MV-4-11 (cell line): ENCODE measurements at places on chromosomes 2 and 18.

DNA sequence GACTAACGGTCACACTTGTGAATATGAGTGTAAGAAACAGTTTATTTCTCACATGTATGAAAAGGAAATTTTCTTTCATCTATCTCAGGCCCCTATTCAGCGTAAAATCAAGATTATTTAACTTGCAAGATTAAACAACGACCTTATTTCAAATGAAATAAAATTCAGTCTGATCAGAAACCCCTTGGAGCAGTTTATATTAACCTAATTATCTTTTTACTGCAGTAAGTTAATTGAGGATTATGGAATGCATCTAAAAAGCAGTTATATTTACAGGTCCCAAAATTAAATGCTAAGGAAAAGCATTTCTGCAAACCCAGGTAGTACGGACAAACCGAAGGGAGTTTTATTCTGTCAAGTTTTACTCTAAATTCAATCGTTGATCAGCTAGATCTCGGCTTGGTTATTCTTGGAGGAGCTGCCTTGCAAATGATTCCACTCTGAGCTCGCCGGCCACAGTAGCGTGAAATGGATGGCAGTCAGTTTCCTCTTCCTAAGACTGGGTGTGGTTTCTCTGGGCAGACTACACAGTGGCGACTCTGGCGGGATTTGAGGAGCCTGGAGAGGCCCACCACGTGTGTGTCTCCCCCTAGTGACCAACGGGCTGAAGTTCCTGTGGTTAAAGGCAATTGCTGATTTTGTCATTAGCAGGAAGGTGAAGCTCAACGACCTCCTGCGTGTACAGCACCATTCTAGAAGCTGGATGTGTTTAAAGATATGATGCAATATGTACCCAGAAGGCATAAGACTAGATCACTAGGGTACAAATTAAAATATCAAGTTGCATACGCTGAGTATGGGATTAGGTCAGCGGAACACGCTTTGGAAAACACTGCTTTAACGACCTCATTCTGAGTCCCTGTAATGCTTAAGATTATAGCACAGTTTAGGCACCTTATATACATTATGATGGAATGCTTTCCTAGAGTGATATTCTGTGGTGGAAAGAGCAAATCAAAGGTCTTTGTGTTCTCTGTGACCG lies 36.4 kb downstream of the PRKRA start:
- peak; percentile 98 for DNase-seq

GRCh38 chr18:40957533-40958070 lies 997.4 kb upstream of the PIK3C3 start:
- no peak for DNase-seq

GRCh38 chr2:55420871-55421270 lies 1.2 kb upstream of the CCDC88A start:
- no peak for DNase-seq

DNA sequence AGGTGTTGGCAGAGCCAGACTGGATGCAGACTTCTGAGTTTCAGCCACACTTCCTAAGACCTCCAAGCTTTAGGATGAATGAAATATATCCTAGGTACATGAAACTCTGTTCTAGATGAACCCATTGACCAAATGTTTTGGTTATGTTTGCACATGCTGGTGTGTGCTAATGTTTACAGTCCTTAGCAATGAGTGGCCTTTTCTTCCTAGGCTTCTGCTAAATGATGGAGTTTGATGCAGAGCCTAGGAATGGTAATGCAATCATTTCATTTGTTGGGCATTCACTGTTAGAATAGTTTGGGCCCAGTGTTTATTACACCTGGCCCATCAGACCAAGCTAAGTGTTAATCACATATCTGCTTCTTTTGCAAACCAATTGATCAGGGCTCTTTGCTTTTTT lies 464.7 kb downstream of the MEIS1 start:
- no peak for DNase-seq

DNA sequence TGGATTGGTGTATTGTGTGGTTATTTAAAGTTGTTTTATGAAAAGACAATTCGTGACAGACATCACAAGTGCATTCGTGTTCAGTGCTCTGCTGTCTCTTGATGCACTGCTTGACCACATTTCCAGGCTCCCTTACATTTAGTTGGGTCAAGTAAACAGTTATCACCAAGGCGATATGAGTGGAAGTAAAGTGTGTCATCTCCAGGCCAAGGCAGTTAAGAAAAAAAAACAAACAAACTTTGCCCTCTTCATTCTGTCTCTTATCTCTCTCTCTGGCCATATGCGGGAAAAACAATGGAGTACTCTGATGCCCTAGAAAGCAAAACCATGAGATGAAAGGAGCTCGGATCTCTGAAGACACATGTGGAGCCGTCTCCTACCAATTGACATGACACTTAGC lies 131.1 kb downstream of the DSEL start:
- DNase-seq: no peak

- DNase-seq: peak; percentile 51
Measured at GRCh38 chr2:233426619-233427342, 72.5 kb downstream of the DGKD start.

DNA sequence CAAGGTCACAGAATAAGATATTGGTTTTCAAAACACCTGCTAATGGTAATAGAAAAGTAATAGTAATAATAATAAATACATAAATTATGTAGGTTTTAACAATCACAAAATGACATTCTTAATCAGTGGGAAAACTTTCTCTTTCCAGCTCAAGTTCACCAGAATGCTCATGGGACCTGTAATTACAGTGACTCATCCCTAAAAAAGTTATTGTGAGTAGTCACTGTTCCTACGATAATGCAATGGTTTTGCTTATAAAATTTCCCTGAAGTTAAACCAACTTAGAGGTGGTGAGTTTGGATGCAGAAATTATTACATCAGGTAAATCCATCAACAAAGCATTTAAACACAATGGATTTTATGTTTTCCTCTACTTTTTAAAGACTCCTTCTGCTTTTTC lies 502.3 kb downstream of the PID1 start:
- no peak for DNase-seq

- DNase-seq: no peak
Measured at GRCh38 chr2:167510071-167510759, 621.9 kb downstream of the XIRP2 start.

- DNase-seq: no peak
Measured at GRCh38 chr2:14998546-14998945, 366.0 kb downstream of the LRATD1 start.

DNA sequence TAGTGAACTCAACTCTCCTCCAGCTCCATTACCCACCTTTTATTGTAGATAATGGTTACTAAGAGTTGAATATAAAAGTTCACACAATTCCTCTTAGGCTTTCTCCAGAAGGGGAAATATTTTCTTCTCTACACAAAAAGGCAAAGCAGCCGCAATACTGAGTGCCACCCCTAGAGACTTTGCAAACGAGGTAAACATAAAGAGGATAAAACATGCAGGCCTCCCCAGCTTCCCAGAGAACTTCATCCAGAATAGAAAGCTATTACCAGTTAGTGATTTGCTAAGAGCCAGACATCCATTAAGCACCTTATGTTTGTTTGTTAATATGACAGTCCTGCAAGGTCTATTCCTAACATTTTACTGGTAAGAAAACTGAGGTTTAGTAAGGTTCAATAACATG lies 17.4 kb downstream of the ZNF521 start:
- DNase-seq: no peak

DNA sequence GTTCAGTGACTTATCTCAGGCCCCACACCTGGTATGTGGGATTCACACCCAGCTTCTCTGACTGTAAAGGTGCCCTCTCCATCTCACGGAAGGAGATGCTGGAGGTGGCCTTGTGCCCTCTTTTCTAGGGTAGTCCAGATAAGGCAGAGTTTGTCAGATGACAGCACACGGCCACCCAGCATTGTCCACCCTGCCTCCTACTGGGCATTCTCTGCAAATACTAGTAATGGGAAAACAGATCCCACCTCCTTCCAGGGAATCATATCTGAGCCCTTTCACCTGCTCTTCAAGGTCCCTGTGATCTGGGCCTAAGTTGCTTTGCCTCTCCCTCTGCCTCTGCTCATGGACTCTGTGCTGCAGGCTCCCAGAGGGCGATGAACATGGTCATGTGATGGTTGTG lies 214.7 kb downstream of the CLIP4 start:
- no peak for DNase-seq

GRCh38 chr2:138853296-138853695 lies 73.1 kb upstream of the NXPH2 start:
- no peak for DNase-seq

DNA sequence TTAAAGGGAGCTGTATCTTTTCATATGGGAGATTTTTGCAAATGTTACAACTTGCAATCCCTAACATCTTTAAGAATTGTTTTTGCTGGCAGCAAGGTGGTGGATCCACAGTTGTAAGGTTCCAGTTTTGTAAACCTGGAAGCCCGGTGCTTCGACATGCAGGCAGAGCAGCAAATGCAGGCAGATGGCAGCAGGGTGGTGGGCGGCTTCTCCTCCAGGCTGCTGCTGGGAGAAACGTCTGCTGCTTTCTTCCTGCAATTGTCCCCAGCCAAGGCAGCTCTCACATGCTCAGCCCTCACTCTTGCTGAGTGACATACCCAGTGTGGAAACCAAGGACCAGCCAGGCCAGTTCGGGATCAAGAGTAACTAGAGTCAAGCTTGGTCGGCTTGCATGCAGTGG lies 166.0 kb downstream of the SEPTIN10 start:
- no peak for DNase-seq

- no peak for DNase-seq
Measured at GRCh38 chr18:37519510-37520135, 46.0 kb downstream of the CELF4 start.
